Stimulated activated CD8-positive, alpha-beta memory T cell treated with anti-CD3 and anti-CD28 coated beads, Interleukin-15, amount 100 ng/mL, for 24 hours (primary cell): ENCODE measurements at places on chromosomes 4 and X.

DNA sequence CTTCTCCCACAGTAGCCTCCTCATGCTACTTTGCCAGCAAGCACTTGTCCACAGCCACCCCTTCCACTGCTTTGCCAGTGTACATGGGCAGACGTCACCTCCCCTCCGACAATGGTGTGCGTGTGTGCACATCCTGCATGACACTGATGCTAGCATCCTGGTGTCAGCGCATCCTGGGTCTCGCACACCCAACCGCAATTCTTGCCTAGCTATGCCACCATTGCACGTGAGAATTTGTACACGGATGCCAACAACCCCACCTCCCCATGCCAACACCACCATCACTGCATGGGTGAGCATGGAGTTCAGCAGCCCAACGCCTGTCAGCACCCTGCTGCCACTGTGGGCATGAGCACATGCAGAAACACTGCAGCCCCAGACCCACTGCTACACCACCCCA lies 550.0 kb downstream of the STPG2 start:
- no peak for DNase-seq

- no peak for DNase-seq
Observed at GRCh38 chr4:138802499-138802898, 213.1 kb upstream of the NOCT start.

GRCh38 chr4:70902577-70903290 lies 565 bp downstream of the MOB1B start:
- DNase-seq = no peak

DNA sequence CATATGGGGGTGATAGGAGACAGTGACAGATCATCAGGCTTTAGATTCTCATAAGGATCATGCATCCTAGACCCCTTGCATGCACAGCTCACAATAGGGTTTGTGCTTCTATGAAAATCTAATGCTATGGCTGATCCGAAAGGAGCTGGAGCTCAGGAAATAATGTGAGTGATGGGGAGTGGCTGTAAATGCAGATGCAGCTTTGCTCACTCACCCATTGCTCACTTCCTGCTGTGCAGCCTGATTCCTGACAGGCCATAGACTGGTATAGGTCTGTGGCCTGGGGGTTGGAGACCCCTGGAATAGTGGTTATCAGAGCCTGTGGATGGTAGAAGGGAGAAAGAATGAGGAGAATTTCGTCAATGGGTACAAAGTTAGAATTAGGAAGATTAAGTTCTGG lies 2751.1 kb downstream of the ARAP2 start:
- DNase-seq = no peak

DNA sequence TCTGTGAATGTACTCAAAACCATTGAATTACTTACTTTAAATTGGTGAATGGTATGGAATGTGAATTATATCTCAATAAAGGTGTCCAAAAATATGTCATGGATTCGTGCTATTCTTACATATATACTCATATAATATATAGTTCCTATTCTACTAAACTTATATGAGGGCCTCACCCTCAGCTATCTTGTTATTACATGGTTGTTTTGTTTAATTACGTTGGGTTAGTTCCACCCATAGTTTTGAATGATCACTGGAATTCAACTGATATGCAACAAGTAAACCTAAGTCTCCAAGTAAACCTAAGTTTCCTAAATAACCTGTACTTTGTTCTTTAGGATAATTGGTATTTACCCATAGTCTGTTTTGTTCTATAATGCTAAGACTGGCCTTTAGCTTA lies 30.6 kb upstream of the CD99L2 start:
- no peak for DNase-seq
